ENCODE measurements at places on chromosomes 4 and X.

DNA sequence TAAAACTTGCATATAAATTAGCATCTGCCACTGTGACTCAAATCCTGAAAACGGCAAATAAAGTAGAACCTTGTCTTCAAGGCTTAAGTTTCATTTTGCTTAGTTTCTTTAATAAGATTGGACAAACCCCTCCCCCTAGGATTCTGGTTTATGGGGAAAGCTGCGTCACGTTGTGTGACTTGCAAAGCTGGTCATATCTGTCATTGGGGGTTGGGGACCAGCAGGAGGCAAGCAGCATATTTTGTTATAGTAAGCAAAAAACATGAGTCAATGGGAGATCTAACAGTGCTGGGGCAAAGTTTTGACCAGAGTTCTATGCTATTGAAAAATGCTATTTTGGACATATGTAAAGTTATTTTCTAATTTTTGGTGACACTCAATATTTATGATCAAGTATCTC lies 407.3 kb downstream of the PCDH18 start:
- peak; percentile 17 for DNase-seq

DNA sequence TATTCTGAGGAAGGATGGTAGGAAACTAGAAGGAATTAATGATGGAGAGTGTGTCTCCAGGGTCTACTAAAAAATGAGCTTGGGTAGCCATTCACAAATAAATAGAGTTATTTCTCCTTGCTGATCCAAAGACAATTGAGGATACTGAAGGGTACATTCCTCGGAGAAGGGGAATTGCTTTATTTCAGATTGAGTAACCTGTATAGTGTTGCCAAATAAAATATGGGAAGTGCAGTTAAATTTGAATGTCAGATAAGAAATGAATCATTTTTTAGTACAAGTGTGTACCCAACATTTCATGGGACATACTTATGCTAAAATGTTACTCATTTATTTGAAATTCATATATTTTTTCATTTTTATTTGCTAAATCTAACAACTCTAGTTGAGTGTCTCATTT lies 16.0 kb upstream of the VSIG1 start:
- no peak for DNase-seq

DNA sequence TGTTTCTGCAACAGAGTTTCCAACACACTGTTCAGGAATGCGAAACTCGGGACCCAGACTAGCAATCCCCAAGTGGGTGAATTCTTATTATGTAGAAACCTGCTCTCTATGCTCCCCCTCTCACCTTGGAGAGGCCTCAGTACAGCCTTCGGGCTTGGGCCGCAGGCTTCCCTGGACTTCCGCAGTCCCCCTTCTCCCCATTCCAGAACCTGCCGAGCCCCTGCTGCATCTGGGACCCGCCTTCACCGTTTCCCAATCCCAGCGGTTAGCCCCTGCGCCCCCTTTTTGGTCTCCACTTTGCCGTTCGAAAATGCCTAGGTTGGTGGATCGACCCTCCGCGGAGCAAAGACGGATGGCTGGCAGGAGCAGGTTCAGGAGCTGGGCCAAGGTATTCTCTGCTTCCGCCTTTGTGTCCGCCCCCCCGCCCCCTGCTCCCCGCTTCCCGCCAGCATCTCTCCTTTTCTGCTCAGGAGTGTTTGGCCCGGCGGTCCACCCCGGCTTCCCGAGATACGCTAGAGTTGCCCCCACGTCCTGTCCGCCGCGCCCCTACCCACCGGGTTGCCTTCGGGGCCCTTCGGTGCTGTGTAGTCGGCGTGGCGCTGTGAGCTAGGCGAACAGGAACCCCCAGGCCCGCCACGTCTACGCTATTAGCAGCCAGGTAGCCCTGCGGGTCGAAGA lies 11.5 kb downstream of the HAND2 start:
- no peak for DNase-seq

- DNase-seq = no peak
These were observed 52.2 kb downstream of the SNCA start for GRCh38 chr4:89784686-89785231.

- no peak for DNase-seq
These were observed 134.8 kb upstream of the LDB2 start for GRCh38 chr4:17033025-17033767.

DNA sequence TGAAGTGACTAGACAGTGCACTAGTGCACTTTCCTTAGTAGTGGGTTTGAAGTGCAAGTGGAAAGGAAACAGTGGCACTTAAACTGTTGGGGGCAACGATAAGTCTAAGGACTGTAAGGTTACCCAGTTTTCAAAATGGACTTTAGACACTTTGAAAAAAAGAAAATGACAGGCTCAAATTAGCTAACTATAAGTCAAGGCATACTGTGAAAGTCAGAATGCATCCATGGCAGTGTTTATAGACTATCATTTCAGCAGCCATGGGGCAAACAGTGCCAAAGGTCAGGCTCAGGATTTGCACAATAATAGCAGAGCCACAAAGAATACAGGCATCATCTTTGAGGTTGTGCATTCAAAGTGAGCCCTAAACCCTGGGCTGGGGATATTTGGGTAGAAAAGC lies 104.4 kb downstream of the CXCL13 start:
- no peak for DNase-seq

DNA sequence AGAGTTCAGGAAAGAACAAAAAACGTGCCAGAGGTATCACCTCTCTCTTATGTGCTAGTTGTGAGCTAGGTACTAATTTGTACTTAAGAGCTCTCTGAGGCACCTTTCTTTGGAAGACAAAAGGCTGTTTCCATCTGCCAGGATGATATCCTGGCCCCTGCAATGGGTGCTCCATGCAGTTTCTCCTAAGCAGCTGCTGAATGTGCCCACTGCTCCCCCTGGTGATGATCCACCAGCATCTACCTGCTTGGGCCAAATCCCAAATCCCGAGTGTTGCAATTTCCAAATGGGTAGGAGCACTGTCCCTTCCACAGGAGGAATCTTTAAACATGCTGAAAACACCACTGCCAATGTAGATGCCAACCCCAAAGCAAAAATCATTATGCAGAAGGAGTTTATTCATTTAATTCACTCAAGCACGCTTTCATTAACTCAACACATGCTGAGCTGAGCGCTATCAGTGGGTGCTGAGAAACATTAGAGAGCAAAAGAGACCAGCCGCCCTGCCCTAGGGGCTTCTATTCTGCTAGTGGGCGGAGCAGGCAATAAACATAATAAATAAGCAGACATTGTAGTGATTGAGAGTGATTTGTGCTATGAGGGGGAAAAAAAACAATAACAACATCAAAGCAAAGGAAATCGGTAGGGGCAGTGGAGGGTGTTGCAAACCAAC lies 69.6 kb upstream of the C4orf50 start:
- no peak for DNase-seq

- DNase-seq = no peak
These were observed 841.9 kb downstream of the TRAM1L1 start for GRCh38 chr4:116243431-116243830.
